ENCODE measurements at places on chromosomes 3 and 15.

GRCh38 chr3:17891139-17891856, 148.9 kb upstream of the TBC1D5 start:
- DNase-seq: no peak

DNA sequence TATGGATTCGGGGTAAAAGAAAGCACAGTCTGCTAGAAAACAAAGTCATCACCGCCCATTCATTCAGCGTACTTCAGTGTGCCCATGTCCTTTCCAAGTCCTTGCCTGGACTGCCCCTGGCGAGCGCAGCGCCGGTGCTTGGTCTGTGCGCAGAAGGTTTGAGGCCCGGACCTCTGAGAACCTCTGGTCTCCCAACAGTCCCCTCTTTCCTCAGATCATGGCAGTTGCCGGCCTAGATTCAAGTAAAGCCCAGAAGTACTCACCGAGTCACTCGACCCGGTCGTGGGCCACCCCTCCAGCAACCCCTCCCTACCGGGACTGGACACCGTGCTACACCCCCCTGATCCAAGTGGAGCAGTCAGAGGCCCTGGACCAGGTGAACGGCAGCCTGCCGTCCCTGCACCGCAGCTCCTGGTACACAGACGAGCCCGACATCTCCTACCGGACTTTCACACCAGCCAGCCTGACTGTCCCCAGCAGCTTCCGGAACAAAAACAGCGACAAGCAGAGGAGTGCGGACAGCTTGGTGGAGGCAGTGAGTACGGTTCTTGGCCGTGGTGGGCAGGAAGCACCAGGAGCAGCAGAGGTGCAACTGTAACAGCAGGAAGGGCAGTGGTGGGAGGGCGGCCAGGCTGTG, 36.3 kb downstream of the CHDH start:
- no peak for DNase-seq

DNA sequence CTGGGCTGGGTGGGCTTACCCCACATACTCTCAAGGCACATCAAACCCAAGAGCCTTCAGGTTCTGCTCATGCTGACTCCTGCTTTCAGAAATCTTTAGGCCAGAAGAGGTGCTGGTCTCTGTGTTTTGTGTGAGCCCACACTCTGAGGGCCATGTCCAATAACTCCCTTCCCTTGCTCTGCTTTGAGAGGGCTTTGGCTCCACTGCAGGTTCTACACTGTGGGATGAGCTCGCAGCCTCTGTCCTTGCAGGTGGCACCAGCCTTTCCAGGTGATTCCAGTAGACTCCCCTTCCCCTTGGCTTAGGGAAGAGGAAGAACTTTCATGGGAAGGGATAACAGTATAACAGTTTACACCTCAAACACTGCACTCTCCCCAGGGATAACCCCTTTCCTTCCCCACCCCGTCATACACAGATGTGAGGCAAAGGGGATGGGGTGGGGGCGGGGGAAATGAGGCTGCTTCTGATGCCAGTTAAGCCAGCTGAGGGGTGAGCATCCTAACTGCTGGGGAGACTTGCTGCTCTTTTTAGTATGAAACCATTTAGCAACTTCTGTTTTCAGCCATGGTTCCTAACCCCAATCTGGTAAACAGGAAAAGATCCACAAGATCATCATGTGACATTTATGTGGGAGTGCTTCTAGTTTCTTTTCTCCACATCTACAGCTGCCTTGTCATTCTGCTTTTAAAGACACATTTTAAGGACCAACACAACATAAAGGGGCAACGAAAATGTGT, 262.4 kb downstream of the SLC9A9 start:
- DNase-seq: no peak

- no peak for DNase-seq
Observed at GRCh38 chr3:142433110-142433509, 14.7 kb downstream of the XRN1 start.

DNA sequence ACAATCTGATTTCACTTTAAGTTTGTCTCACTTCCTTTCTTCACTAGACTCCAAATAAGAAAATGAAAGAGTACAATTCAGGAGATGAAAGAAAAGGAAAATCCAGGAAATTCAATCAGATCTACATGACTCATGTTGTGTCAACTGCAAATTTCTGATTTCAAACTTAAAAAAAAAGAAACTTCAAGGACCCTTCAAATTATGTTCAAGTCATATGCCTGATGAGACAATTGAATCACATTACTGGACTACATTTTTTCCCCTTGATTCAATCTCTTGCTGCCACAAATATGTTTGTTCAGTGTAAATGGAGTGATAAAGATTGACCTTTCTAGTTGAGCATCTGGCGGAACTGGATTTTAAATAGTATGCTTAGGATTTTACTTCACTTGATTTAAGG, 37.4 kb downstream of the FRMD5 start:
- no peak for DNase-seq

DNA sequence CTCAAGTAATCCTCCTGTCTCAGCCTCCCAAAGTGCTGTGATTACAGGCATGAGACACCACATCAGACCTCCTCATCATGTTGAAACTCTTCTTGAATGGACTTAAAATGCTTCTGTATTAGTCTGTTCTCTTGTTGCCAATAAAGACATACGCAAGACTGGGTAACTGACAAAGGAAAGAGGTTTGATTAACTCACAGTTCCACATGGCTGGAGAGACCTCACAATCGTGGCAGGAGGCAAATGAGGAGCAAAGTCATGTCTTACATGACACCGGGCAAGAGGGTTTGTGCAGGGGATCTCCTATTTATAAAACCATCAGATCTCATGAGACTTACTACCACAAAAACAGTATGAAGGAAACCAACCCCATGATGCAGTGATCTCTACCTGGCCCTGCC, 113.5 kb downstream of the CNTN4 start:
- no peak for DNase-seq

GRCh38 chr3:188349351-188349901, 195.5 kb downstream of the LPP start:
- DNase-seq: no peak

DNA sequence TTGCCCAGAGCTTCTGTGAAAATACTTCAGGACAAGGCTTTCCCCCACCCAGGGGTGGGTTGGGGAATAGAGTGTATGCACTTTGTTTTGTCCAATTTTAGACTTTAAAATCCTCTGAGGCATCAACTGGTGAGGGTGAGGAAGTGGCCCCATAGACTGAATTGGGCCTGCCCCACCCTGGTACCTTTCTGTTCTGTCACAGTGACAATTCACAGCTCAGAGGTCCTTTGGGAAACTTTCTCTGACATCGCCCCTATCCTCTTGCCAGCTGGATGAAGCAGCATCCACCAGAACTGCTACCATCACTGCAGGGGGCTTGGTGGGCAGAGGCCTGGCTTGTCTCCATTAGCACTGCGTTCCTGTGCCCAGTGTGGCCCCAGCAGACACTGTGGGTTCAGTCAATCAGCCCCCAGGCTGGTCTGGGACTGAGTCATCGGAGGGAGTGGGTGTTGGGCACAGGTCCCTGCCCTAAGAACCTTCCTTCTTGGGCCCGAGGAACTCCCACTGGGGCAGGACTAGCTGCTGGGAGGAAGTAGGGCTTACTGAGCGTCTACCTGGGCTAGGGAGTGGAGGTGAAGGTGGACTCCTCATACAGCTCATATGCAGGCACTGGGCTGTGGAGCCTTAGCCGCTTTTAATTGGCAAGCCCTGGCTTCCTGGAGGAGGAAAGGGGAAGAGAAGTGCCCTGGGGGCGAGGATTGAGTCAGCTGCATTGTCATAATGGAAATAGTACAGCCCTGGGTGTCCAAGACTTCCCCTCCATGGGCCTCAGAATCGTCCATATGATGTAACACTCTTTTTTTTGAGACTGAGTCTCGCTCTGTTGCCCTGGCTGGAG, 1.5 kb upstream of the PPM1M start:
- DNase-seq: peak; percentile 27

DNA sequence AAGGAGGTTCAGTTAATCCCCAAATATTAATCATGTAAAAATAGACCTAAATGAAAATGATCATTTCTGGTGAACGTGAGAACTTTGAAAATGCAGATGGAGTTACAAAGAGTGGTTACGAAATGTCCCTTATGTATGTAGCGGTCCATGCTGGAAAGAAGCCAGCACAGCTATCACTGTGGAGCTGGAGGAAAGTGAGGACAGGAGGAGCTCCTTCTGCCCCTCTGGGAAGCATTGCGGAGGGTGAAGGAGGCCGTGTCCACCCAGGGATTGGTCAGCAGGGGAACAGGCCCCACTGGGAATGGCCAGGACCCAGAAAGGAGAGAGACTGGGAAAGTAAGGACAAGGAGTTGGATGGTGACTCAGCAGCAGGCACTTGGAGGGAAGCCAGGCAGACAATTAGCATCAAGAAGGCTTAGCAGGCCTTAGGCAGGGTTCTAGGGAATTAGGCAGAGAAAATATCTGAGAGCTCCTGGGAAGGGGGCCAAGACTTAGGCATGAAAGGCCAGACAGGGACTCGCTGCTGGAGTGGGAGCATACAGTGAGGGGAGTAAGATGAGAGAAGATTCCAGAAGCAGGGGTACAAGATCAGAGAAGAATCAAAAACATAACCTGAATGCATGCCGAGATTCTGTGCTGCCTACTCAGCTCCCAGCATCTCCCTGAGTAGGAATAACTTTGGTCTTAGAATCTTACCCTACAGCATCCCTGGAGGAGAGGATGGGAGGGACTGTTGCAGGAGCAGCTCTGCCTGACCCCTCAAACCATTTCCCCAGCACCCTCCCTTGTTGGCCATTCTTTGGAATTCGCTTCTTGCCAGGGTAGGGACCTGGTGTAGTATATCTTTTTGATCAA, 171.0 kb upstream of the UMPS start:
- peak; percentile 75 for DNase-seq

DNA sequence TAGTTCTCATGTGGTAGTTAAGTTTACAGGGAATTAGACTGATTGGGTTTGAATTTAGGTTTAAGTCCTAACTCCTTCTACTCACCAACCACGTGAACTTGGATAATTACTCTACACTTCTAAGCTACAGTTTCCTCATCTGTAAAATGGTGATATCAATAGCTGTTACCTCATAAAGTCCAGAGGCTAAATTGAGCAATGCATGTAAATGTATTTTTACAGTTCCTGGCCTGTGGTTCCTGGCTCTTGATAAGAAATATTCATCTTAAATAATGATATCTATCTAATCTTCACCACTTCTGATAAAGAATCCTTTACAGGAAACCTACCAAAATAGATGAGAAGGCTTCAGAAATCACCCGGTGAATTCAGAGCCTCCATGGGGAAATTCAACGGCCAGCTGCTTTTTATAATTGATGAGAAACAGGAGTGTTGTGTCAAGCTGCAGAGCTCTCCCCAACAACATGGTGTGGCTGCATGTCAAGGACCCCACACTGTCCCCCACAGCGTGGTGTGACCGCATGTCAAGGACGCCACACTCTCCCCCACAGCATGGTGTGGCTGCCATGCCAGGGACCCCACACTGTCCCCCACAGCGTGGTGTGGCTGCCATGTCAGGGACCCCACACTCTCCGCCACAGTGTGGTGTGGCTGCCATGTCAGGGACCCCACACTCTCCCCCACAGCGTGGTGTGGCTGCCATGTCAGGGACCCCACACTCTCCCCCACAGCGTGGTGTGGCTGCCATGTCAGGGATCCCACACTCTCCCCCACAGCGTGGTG, 80.8 kb upstream of the PEX5L start:
- no peak for DNase-seq

DNA sequence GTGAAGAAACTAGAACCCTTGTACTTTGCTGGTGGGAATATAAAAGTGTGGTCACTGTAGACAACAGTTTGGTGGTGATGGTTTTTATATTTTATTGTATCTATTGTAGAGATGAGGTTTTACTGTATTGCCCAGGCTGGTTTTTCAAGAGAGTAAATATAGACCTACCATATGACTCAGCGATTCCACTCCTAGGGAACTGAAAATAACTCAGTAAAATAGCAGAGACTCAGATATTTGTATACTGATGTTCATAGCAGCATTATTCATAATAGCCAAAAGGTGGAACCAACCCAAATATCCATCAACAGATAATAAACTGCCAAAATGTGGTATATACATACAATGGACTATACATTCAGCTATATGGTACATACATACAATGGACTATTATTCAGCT, 68.8 kb upstream of the IL12A start:
- DNase-seq: no peak

DNA sequence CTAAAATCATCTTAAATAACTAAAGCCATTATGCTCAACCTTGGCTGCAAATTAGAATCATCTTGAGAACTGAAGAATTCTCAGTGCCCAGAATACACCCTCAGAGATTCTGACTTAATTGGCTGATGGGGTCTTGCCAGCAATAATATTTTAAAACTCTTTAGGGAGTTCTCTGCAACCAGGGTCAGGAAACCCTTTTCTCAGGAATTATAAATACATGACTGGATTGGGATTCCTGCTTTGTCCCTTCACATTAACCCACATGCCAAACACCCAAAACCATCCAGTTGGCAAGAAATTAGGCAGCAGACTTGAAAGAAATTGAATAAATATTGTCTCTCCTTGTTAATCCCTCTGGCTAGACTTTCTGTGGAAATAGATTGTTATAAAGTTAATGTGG, 482.3 kb upstream of the NECTIN3 start:
- DNase-seq: no peak

DNA sequence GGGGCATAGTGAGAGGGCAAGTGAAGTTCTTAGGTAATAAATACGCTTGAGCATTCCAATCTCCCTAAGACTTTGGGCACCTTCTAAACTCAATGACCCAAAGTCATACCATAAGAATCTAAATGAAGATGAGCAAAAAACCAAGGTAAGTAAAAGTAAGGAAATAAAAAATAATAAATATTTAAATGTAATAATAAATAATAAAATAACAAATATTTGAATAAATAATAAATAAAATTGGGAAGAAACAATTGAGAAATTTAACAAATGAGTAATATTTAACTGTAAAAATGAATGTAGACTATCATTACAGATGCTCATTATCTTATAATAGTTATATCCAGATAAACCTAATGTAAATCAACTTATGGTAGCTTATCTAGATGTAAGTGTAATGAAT, 391.7 kb downstream of the WDR72 start:
- no peak for DNase-seq

GRCh38 chr3:9916734-9917680, at the start of gene IL17RC:
TSS of gene IL17RC (plus strand) at chr3:9917098. CDS start at chr3:9917316, 218 bp downstream.
- DNase-seq: peak; percentile 91

DNA sequence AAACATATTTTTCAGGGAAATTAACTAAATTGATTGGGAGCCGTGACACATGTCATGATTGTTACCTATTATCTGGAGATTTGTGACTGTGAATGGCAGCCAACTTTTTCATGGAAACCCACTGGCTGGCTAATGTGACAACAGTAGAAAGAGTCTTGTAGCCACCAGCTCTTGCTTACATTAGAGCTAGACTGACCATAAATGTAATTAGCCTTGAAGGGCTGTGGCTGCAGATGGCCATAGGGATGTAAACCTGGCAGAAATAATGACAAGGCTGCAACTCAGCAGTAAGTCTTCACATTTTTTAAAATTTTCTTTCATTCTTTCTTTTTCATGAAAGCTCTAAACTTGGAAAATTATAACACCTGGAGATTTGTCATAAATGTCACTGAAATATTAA, 168.2 kb upstream of the ROBO2 start:
- DNase-seq: no peak

GRCh38 chr3:100993309-100993708, at the start of gene ABI3BP:
TSS of gene ABI3BP (minus strand) at chr3:100993421. CDS start at chr3:100993384, 37 bp downstream.
- DNase-seq: peak; percentile 44

DNA sequence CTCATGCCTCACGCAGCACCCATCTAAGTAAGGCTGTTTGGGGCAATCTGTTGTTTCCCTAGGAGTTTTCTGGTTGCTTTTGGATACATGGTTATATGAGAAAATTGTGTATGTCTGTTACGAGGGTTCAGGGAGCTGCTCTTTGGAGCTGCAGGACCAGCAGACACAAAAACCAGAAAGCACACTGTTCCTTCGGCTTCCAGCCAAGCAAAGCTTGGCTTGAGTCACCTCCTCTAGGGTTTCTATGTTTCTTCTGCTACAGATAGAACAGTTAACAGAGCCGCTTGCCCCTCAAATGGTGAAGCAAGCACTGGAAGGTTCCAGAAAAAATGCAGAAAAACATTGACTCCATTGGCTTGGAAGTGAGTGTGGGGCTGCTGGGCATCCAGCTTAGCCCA, 49.2 kb upstream of the CTDSPL start:
- DNase-seq: peak; percentile 21
